CD8-positive, alpha-beta memory T cell (primary cell): ENCODE measurements at places on chromosomes 11 and 22.
A peak's percentile ranks its signal among the peaks of the same experiment; 100 is the strongest.

DNA sequence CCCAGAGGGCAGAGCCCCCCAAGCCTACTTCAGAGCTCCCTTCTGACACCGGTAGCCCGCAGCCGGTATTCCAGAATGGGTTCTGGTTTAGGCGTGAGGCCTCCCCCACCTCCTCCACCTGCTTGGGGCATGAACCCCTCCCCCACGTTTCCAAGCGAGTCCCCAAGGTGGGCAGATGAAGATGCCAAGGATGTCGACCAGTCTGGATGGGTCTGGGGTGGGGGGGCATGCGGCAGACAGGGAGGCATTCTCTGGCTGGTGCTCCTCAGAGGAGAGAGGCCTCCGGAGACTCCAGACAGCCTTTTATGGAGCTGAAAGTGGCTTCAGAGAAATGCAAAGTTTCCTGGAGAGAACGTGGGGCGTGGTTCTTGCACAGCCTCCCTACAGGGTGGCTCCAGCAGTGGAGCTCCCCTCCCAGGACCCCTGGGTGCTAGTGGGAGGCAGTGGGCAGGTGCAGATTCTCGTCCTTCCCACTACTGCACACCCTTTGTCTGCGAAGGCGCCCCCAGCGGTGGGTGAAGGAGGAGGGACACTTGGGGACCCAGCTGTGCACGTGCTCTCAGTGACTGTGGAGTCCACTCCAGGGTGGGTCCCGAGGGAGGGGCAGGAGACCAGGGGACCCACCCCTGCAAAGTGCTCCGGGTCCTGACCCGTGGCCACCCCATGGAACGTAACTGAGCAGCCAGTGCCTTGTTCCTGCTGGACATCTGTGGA lies 4.2 kb downstream of the CCND1 start:
- DNase-seq, result no peak

- no peak for DNase-seq
Observed at GRCh38 chr11:72111300-72112142, 974 bp downstream of the ANAPC15 start.

- no peak for DNase-seq
Observed at GRCh38 chr11:110409174-110409573, 20.6 kb upstream of the FDX1 start.

GRCh38 chr11:72724851-72725723 lies 27.1 kb downstream of the ARAP1 start:
- DNase-seq, result peak; percentile 82

- DNase-seq, result no peak
Observed at GRCh38 chr11:40387240-40387980, 1072.0 kb downstream of the LRRC4C start.

- no peak for DNase-seq
Observed at GRCh38 chr11:104433751-104434150, 269.8 kb upstream of the PDGFD start.

DNA sequence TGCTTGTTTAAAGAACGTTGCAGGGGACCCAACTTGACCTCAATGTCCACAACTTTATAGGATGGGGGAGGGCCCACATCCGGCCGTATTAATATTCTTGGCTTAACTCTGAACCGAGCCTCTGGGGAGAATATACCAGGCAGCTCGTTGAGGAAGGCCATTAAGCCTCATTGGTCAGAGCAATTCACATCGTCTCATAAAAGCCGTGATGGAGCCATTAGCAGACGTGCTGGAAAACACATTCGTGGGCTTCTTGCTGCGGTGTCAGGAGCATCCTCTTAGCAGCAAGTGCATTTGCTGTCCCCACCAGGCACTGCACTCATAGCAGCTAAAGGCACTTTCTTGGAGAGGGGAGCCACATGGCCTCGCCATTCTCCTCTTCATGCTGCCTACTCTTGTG lies 14.9 kb downstream of the DSCAML1 start:
- no peak for DNase-seq

DNA sequence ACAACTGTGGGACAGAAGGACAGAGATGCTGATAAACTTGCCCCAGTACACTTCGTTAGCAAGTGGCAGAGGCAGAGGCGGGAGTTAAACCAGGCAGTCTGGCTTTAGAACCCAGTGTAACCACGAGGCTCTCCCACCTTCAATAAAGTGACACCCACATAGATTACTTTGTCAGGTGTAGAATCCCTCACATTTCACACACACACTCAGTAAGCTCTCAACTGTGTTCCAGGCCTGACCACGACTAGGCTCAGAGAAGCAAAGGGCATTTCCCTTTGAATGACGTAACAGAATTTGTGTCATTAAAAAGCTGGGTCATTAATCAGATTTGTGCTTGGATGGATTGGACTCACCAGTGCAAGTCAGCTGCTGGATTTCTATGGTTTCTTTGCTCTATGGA lies 118.3 kb upstream of the RCN1 start:
- no peak for DNase-seq

DNA sequence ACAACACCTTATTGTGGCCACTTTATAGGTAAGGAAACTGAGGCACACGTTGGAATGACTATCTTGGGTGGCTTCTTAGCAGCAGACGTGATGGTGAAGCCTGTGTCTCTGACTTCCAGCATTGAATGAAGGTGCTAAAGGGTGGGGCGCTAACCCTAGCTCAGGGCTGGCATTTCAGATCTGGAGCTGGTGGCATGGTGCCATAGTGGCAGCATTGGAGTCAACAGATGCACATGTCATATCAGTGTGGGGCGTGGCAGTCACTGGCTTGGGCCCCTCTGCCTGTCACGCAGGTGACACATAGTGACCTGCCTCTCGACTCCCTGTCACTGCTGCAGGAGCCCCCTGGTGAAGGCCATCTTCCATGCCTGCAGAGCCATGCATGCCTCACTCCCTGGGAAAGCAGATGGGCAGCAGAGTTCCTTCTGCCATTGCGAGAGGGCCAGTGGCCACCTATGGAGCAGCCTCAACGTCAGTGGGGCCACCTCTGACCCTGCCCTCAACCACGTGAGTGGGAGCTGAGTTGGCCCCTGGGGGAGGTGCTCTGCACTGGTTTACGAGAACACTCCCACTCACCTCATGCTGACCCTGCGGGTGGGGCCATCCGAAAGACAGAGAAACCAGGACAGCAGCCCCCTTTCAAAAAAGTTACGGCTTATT lies 14.8 kb downstream of the SHISA8 start:
- no peak for DNase-seq

GRCh38 chr11:33984682-33985389 lies 66.7 kb upstream of the CAPRIN1 start:
- DNase-seq, result no peak

- no peak for DNase-seq
Observed at GRCh38 chr11:132490978-132491377, 1041.3 kb downstream of the OPCML start.

GRCh38 chr22:24894998-24895397 lies 51.5 kb downstream of the LHFPL7 start:
- no peak for DNase-seq

- no peak for DNase-seq
Observed at GRCh38 chr11:57387289-57388030, 3.0 kb downstream of the PRG2 start.

- DNase-seq, result no peak
Observed at GRCh38 chr11:58506935-58507334, 970 bp downstream of the OR5B21 start.

GRCh38 chr11:110000031-110000502 lies 93.1 kb upstream of the ZC3H12C start:
- no peak for DNase-seq

DNA sequence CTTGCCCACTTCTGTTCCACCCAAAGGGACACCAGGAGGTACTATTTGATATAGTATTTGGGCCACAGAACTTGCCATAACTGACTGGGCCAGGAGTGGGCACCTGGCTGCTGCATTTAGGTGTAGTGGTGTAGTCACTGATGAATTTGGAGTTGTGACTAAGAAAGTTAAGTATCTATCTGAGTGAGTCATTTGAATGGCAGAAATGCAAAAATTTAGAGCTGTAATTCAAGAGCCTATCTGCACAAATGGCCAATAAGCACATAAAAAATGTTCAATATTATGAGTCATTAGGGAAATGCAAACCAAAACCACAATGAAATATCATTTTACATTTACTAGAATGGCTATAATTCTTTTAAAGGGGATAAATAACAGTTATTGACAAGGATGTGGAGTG lies 14.7 kb downstream of the GLYATL2 start:
- DNase-seq, result no peak

- DNase-seq, result peak; percentile 25
Observed at GRCh38 chr11:65053827-65054508, 4.4 kb downstream of the NAALADL1 start.

DNA sequence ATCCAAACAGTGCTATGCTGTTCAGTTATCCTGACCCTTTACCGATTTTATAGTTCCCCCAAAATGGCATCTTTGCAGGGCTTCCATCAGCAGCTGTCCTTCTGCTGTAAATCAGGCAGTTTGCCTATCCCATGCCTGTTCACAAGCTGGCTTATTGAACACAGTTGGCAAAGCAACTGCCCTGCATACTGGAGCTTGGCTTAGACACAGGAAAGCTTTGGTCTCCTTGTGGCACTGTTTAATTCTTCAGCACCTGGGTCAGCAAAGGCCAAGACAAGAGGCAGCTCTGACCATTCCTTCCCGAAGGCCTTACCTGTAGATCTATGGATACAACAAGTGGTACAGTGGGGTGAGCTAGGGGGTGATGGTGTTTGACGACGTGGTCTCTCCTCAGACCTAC lies 32.2 kb downstream of the TSPAN18 start:
- DNase-seq, result no peak

GRCh38 chr22:50445071-50445879 lies 29.6 kb downstream of the SBF1 start:
- DNase-seq, result peak; percentile 76

GRCh38 chr22:31363885-31364465 lies 17.8 kb upstream of the PATZ1 start:
- DNase-seq, result no peak

- no peak for DNase-seq
Observed at GRCh38 chr11:18804199-18804999, 12.8 kb upstream of the PTPN5 start.

DNA sequence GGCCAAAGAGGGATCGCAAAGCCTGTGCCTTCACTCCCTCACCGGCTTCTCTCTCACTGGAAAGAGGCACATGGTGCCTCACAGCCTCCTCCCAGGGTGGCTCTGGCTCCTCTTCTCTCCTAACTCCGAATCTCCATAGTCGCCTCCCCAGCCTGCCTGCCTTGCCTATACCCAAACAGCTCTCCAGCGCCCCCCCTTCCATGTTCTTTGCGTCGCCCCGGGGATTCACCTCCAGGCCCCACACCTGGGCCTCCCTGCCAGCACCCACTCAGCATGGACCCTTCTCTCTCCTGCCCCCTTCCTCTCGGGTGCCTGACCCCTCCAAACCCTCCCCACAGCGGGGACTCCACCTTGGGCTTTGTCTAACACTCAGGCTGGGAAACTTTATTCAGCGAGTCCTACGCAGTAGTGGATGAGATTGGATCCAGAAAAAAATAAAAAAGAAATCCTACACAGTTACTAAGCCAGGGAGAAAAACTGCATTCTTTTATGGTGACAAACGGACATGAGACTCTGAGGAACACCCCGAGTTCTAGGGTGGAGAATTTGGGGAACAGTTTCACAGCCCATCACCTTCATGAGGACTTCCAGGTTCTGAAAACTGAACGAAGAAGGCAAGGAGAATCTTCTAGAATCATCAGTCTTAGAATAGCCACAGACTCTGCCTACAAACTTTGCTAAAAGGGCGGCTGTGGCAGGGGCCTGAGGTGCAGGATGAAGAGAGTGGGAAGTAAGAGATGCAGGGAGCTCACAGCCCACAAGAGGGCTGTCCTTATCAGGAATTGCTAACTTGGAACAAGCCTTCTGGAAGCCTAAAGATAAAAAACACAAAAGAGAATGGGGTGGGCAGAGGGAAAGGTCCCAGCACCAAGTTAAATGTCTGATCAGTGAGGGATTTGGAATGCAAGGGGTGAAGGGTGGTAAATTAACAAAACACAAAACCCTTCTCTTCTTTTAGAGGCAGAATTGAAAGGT lies 5.3 kb downstream of the PPM1F start:
- DNase-seq, result no peak

DNA sequence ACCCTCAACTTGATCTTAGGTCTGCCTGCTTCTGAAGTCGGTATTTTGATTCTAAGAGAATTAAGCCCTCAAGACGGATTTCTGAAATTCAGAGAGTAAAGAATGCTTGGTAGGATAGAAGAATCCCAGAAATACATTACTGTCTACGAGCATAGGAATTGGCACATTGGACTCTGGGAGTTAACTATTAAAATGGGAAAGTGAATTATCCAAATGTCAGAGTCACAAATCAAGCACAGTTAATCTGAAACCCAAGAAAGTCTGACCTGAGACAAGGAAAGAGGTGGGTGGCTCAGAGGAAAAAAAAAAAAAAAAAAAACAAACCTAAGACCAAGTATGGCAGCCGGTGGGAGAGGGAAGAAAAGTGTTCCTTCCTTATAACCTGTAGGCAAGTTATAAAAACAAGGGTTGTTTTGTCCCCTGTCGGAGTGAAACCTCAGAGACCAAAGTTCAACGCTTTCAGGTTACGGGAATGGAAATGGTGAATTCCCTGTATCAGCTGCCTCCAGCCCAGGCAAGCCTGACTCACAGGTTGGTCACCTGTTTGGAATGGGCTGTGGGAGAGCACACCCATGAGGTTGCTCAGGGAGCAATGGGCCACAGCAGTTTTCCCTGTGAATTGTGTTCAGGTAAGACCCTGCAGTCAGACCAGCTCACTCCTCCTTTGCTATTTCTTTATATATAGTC lies 139.0 kb downstream of the ETS1 start:
- peak; percentile 26 for DNase-seq

GRCh38 chr22:24685531-24686190 lies 82.7 kb downstream of the GGT1 start:
- no peak for DNase-seq
